Immature natural killer cell (primary cell): ENCODE measurements at places on chromosomes 2 and 18. TPM values are rescaled to one million over a fixed set of nuclear protein-coding genes. Genes with fewer than 3 reads are reported as not detected.

Gene SMCHD1
- polyA plus RNA-seq = 31.0 TPM

- DNase-seq = no peak
- no peaks in the 10 kb centered on the region for H3K27me3 ChIP-seq
- no peaks in the 10 kb centered on the region for H3K4me1 ChIP-seq
- H3K27ac ChIP-seq = no peak overlapping the region
These were observed 272.1 kb upstream of the EPAS1 start for GRCh38 chr2:46025081-46025480.

Gene EGR4
- polyA plus RNA-seq = not detected

Gene SERPINB2
- polyA plus RNA-seq = not detected
